Osteoblast (primary cell): ENCODE measurements at places on chromosomes 7 and 10. TPM values are rescaled to one million over a fixed set of nuclear protein-coding genes. Genes with fewer than 3 reads are reported as not detected.

- DNase-seq, result no peak
- no peak overlapping the region for H3K27ac ChIP-seq
- H3K4me3 ChIP-seq, result no peak overlapping the region
- H3K4me1 ChIP-seq, result no peaks in the 10 kb centered on the region
- no peaks in the 10 kb centered on the region for H3K36me3 ChIP-seq
These were observed 353.8 kb downstream of the GPR37 start for GRCh38 chr7:124411796-124412195.

- no peaks in the 10 kb centered on the region for H3K36me3 ChIP-seq
- H3K4me3 ChIP-seq, result no peak overlapping the region
- no peaks in the 10 kb centered on the region for H3K27me3 ChIP-seq
- H3K27ac ChIP-seq, result no peak overlapping the region
- H3K4me1 ChIP-seq, result no peaks in the 10 kb centered on the region
These were observed 1133.4 kb downstream of the XPNPEP1 start for GRCh38 chr10:108789919-108790318.

DNA sequence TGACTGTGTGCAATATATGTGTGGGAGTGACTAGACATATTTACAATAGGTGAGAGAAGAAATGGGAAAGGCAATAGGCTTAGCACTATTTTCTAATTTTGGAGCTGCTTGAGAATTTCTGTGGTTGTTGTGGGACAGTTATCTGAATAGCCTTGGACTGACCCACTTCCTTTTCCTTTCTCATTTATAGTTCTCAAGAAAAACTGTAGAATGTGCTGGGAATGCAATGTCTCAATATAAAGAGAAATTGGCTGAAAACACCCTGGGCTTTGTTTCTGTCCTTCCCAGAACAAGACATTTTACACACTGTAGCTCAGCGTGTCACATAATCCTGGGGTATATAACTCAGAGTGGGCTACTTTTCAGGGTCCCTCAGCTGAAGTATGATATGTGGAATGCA, 153.0 kb upstream of the RHOBTB1 start:
- H3K36me3 ChIP-seq, result no peaks in the 10 kb centered on the region
- H3K27ac ChIP-seq, result no peak overlapping the region
- no peak for DNase-seq
- peaks cover 19% of the 10 kb centered on the region for H3K27me3 ChIP-seq
- H3K4me1 ChIP-seq, result no peaks in the 10 kb centered on the region

DNA sequence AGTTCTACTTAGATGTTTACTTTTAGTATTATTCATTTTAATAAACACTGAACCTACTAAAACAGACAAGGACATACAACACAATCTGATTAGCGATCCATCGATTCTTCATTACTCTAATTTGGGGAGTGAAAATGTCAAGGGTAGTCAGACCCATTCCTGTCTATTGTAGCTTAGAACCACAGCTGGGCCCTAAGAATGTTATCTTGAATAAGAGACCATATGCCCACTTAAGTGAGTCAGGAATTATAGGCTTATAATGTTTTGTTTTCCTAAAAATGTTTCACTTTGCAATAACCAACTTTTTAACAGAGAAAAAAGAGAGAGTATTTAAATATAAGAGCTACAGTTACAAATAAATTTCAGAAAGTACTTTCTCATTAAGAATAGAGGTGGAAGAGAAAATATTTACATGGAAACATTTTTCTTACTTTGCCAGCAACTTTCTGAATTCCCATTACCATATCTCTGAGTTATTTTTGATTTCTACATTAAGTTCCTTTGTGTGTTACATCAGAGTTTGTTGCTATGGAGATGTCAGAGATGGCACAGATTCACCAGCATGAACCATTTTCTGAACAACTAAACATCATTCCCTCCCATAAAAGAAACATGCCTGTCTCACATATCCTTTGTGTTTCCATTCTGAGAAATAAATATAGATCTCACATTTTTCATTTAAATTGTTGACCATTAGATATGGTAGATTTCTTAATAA, 75.4 kb upstream of the SLC13A1 start:
- no peak overlapping the region for H3K27ac ChIP-seq
- no peaks in the 10 kb centered on the region for H3K27me3 ChIP-seq
- H3K4me1 ChIP-seq, result no peaks in the 10 kb centered on the region
- H3K36me3 ChIP-seq, result no peaks in the 10 kb centered on the region

Gene CPN1
- not detected in 2 replicates for total RNA-seq

DNA sequence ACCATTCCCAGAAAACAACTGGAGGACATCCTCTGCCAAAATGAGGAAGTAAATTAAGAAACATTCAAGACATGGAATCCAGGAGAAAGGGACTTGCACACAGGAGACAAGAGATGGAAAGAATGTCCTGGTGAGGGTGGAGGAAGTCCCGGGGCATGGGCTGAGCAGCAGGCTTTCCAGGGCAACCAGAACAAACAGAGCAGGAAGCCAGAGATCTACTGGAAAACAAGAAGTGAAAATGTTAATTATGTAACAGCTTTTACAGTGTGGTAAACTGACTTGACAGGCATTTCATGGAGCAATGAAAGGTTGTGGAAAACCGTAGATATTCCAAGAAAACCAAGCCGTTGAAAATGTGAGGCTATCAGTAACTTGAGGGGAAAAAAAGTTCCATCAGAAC, 55.2 kb upstream of the ZNF746 start:
- H3K4me1 ChIP-seq, result no peaks in the 10 kb centered on the region
- DNase-seq, result no peak
- peaks cover 48% of the 10 kb centered on the region for H3K36me3 ChIP-seq
- H3K27me3 ChIP-seq, result no peaks in the 10 kb centered on the region

GRCh38 chr10:110323503-110323902, 18.8 kb upstream of the SMNDC1 start:
- DNase-seq, result peak; percentile 97
- no peak overlapping the region for H3K4me3 ChIP-seq
- H3K36me3 ChIP-seq, result no peaks in the 10 kb centered on the region
- no peaks in the 10 kb centered on the region for H3K27me3 ChIP-seq
- peak overlapping the region; percentile 77 for H3K27ac ChIP-seq
- H3K4me1 ChIP-seq, result peaks cover 39% of the 10 kb centered on the region

- H3K27me3 ChIP-seq, result no peaks in the 10 kb centered on the region
- no peaks in the 10 kb centered on the region for H3K4me1 ChIP-seq
- no peak overlapping the region for H3K4me3 ChIP-seq
- H3K36me3 ChIP-seq, result no peaks in the 10 kb centered on the region
These were observed 48.1 kb downstream of the JAKMIP3 start for GRCh38 chr10:132113766-132114365.

- no peaks in the 10 kb centered on the region for H3K4me1 ChIP-seq
- H3K27me3 ChIP-seq, result no peaks in the 10 kb centered on the region
- H3K36me3 ChIP-seq, result no peaks in the 10 kb centered on the region
- H3K4me3 ChIP-seq, result no peak overlapping the region
These were observed 106.2 kb upstream of the KCTD7 start for GRCh38 chr7:66522518-66522917.

DNA sequence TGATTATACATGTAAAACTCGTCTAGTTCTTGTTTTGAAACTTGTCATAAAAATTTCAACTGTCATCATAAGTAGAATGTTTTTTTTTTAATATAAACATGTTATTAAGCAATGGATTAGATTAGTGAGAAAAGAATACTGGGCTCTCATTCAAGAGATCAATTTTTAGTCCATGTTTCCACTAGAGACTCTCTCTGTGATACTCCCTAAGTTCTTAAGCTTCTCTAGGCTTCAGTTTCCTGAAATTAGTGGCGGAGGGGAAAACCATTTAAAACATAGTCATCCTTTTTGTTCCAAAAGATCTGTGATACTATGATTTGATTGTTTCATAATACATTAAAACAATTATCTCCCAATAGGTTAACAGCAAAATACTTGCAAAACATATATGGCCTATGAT, 142.2 kb downstream of the AGMO start:
- no peak for DNase-seq
- H3K36me3 ChIP-seq, result no peaks in the 10 kb centered on the region
- no peak overlapping the region for H3K27ac ChIP-seq

DNA sequence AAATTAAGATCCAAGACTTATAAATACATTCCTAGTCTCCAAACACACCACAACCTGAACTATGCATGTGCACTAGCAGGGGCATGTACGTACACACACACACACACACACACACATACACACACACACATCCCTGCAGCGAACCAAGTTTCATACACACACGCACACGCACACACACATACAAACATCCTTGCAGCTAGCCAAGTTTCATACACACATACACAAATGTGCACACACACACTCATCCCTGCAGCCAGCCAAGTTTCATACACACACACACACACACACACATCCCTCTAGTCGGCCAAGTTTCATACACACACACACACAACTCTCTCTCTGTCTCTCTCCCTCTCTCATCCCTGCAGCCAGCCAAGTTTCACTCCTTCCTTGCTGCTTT, 82.7 kb upstream of the WIPF3 start:
- DNase-seq, result no peak
- peaks cover 3% of the 10 kb centered on the region for H3K27me3 ChIP-seq
- no peak overlapping the region for H3K27ac ChIP-seq
- H3K4me1 ChIP-seq, result peaks cover 12% of the 10 kb centered on the region

Gene LRRC17
- total RNA-seq, result 12.3 and 14.4 TPM in 2 replicates

- H3K27me3 ChIP-seq, result no peaks in the 10 kb centered on the region
- no peak overlapping the region for H3K4me3 ChIP-seq
- H3K4me1 ChIP-seq, result no peaks in the 10 kb centered on the region
These were observed 227.0 kb downstream of the BBS9 start for GRCh38 chr7:33356336-33356735.

DNA sequence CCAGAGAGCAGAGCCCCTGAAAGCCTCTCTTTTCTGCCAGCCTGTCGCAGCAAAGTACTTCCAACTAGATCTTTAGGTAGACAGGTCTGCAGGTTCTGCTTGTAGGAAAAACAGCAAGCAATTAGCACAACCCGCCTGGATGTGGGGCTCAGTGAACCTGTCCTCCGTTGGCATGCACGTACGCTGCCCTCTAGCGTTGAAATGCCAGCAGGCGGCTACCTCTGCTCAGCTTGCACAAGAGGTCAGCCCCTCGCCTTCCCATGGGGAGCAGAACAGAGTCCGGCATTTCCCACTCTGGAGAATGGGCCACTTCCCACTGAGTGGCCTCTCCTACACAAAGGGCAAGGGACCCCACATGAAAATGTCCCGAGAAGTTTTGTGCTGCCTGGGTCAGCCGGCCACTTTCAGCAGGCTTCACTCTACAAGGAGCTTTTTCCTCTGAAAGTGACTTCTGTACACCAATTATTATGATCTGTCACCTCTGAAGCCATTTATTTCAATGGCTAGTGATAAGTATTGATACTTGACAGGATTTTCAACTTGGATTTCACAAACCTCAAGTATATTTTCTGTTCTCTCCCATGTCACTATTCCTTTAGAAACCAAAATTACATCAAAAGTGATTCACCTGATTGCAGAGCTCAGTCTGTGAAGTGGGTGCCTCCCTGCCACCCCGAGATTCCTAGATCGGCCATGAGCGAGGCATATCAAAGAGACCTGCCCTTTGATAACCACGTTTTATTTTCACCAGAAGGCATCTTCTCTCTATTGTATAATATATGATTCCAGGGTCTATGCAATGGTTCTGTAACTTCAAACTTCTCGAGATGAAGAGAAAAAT, 56.7 kb downstream of the JCAD start:
- peaks cover 3% of the 10 kb centered on the region for H3K27me3 ChIP-seq
- no peak overlapping the region for H3K4me3 ChIP-seq
- no peaks in the 10 kb centered on the region for H3K36me3 ChIP-seq
- H3K27ac ChIP-seq, result peak overlapping the region; percentile 90
- DNase-seq, result no peak

- no peak for DNase-seq
- no peaks in the 10 kb centered on the region for H3K36me3 ChIP-seq
These were observed 7.2 kb upstream of the ACTR3B start for GRCh38 chr7:152752200-152752912.

GRCh38 chr7:31741852-31742251, 54.8 kb downstream of the PPP1R17 start:
- no peaks in the 10 kb centered on the region for H3K27me3 ChIP-seq
- H3K4me3 ChIP-seq, result no peak overlapping the region
- H3K27ac ChIP-seq, result no peak overlapping the region

Gene GPRIN2
- not detected in 2 replicates for total RNA-seq

Gene TBXAS1
- total RNA-seq, result 0.59 and 0.72 TPM in 2 replicates

DNA sequence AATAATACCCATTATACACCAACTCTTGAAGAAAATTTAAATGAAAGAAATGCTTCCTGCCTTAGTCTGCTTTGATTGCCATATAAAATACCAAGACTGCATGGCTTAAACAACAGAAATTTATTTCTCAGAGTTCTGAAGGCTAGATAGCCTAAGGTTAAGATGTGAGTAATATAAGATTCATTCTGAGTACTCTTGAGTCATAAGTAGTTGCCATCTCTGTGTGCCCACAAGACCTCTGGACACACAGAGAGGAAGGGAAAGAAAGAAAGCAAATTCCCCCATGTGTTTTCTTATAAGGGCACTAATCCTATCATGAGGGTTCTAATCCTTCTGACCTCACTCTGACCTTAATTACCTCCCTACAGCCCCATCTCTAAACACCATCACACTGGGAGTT, 201.2 kb downstream of the PTN start:
- H3K27me3 ChIP-seq, result no peaks in the 10 kb centered on the region
- H3K4me3 ChIP-seq, result no peak overlapping the region
- peaks cover 22% of the 10 kb centered on the region for H3K4me1 ChIP-seq
- peak overlapping the region; percentile 24 for H3K27ac ChIP-seq
